ENCODE measurements at places on chromosomes 16 and 17.

GRCh38 chr17:81712468-81713003 lies 452 bp downstream of the SLC25A10 start:
- no peak for DNase-seq

GRCh38 chr17:4673986-4674684 lies 29.8 kb downstream of the PELP1 start:
- DNase-seq: no peak

GRCh38 chr17:7238420-7239090 lies 702 bp downstream of the PHF23 start:
- DNase-seq: no peak

DNA sequence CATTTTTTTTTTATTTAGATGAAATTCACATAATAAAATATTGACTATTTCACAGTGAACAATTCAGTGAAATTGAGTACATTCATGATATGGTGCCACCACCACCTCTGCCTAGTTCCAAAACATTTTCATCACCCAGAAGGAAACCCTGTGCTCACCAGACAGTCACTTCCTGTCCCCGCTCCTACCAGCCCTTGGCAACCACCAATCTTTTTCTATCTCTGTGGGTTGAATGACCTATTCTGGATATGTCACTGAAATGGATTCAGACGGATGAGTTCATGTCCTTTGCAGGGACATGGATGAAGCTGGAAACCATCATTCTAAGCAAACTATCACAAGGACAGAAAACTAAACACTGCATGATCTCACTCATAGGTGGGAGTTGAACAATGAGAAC lies 40.5 kb downstream of the ATP2C2 start:
- DNase-seq: no peak

- DNase-seq: no peak
These were observed 11.4 kb downstream of the ITGAD start for GRCh38 chr16:31404353-31405064.

DNA sequence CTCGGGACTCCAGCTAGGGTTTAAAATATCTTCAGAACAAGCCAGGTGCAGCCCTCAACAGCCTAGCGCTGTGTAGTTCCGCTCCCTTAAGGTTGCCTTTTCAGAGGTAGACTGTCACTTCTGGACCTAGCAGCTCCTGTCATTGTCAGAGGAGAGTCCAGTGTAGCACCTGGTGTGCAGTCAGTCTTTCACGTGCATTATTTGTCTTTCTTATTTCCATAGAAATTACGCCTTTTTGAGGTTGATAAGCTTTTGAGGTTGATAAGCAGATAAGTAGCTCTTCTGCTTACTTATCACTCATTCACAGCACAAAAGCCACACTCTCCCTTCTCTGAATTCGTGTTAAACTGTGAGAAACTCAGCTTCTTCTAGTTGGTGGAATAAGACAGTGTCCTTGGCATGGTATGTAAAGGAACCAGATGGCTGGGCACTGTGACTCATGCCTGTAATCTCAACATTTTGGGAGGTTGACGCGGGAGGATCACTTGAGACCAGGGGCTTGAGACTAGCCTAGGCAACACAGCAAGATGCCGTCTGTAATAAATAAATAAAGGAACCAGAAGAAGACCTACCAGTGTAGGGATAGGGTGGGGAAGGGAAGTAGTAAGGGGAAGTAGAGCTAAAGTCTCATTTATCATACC lies 10.2 kb downstream of the EEF2K start:
- DNase-seq: no peak

GRCh38 chr17:17466511-17466910 lies 10.3 kb upstream of the MED9 start:
- DNase-seq: no peak

DNA sequence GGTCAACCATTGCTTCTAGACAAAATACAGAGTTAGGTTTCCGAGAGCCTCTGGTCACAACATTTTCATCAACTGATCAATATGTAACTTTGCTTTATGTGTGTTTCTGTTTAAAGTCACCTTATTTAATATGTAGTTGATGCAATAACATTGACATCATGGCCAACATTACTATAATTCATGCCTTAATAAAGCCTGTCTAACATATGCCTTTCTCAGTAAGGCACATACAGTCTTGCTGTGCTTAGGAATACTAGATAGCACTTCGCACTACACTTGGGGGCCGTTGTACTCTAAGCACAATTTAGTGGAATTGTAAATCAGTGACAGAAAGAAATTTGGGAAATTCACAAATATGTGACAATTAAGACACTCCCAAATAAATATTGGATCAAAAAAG lies 9.6 kb upstream of the SCNN1G start:
- DNase-seq: no peak

- no peak for DNase-seq
These were observed 95.2 kb downstream of the MAF start for GRCh38 chr16:79505344-79505743.

- no peak for DNase-seq
These were observed 352.5 kb downstream of the KCNJ2 start for GRCh38 chr17:70521821-70522256.

- no peak for DNase-seq
These were observed 8.9 kb downstream of the CBX4 start for GRCh38 chr17:79830303-79830702.
